ENCODE measurements at places on chromosomes 11 and 22.

DNA sequence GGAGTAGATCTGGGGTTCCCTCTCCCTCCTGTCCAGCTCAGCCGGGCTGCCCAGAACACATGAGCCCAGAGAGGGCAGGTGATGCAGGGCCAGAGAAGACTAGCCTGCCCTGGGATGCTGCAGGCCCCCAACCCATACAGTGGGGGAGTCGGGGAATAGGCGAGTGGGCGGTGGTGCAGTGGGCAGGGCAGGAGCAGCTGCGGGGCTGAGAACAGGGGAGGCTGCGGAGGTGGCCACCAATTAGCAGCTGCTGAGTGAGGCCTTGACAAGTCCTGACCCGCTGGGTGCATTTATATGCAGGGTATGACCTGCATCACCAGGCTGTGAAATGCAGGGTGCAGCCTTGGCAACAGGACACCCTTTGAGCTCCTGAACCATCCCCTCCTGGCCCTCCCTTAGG, 43.1 kb downstream of the NFAM1 start:
- no peak for DNase-seq

DNA sequence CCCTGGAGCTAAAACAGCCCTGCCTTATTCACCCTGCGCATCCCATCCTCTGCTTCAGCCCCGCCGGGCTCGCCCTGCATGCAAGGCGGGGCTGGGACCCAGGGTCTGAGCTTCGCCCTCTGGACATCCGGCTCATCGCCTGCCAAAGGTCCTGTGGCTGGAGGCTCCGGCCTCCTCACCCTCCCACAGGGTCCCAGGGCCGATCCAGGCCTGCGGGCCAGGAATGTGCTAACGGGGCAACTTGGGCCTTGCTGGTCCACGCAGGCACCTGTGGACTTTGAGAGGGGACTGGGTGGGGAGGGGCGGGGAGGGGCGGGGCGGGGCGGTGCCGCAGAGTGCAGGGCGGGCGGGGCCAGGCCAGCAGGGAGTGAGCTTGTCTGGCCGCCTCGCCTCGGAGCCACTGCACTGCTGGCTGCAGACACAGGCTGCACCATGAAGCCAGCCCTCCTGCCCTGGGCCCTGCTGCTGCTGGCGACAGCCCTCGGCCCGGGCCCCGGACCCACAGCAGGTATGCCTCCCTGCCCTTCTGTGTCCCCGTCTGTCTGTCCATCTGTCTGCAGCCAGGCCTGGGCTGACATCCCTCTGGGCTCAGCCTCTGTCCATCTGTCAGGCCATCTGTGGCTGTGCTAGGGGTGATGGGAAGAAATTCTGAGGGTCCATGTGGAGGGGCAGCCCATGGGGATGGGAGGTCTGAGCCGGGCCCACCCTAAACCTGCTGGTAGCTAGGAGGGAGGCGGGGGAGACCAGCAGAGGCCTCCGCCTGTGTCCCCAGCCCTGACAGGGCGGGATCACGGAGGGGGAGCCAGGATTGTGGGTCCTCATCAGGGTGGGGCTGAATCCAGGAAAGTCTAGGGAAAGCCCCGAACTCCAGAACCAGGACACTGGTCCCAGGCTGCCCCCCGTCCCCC, at the start of gene SUSD2:
Gene SUSD2 (plus strand): TSS at position 400 of the 908 bp plus-strand sequence. CDS start 33 bp downstream, at position 433.
- DNase-seq: no peak

DNA sequence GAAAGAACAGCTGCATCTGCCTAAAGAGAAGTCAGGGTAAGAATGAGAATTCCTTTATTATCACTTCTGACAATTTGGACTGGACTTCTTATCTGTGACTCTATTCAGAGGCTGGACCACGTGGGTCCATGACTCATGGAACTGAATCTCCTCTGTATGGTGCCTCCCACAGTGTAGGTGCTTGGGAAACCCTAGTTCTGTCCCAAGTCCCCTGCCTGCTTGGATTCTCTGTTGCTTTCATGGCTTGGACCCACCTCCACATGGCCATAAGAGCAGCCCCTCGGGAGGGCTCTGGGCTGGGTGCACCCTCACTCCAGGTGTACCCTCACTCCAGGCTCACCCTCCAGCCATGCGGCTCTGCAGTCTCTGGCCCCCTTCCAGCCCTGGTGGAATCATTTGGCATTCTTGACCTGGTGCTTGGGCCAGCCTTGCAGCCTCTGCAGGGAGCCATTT, 153.4 kb downstream of the CACNA1I start:
- DNase-seq: no peak

- DNase-seq: no peak
These were observed 10.4 kb upstream of the AHNAK start for GRCh38 chr11:62556875-62557631.
